ENCODE measurements at places on chromosomes 6 and 20.
A peak's percentile ranks its signal among the peaks of the same experiment; 100 is the strongest.

DNA sequence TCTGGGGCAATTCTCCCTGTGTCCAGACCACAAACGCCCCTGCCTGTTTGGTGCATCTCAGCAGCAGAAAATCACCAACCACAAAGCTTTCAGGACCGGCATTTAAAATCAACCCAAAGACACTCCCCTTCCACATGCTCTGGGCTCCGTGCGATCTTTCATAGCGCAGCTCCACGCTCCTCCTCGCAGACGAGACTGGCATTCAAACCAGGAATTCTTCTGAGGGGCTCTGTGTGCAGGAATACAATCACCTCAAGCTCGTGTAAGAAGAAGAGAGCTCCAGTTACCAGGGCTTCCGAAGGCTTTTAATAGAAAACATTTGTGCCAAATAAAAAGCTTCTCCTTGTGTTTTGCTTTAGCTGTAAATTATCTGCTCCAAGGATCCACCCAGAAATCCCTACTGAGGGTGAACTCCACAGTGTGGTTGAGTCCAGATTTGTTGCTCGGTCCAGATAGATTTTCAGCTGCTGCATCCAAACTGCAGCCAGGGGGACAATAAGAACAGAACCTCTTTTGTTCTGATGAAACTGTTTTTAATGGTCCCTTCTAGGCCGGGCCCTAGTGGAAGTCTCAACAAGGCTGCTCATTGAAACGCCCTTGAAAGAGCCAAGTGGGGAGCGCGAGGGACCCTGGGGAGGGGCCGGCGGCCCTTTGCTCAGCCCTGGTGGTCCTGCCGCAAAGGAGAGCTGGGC is 16.4 kb upstream of the BMP7 start:
- DNase-seq, result no peak

DNA sequence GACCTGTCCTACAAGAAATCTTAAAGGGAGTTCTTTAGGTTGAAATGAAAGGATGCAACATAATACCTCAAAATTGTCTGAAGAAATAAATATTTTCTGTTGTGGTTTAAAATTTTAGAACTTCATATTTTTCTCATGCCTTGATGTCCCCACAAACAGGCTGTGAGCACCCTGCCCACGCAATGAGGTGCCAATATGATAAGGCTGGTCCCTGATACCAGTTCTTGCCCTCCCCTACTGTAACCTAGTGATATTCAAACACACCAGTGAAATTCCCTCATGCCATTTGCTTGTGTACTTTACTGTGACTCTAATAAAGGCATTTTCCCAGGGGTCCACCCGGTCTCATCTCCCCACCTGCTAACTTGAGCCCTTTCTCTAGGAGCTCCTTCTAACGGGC is 67.3 kb upstream of the SIRPG start:
- DNase-seq, result no peak

GRCh38 chr6:169161572-169162167 is 92.0 kb downstream of the THBS2 start:
- DNase-seq, result no peak

DNA sequence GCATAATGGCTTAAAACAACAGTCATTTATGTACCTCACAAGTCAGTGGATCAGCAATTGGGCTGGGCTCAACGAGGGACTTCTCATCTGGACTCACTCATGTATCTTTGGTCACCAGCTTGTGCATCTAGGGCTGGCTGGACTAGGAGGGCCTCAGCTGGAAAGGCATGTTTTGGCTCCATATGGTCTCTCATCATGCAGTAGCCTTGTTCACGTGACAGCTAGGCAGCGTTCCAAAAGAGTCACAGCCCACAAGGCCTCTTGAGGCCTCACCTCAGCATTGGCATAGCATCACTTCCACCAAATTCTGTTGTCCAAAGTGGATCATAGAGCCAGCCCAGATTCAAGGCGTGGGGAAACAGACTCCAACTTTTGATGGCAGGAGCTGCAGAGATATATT is 110.1 kb downstream of the MAFB start:
- DNase-seq, result no peak

GRCh38 chr6:170376386-170377043 is 70.0 kb downstream of the FAM120B start:
- DNase-seq, result no peak

DNA sequence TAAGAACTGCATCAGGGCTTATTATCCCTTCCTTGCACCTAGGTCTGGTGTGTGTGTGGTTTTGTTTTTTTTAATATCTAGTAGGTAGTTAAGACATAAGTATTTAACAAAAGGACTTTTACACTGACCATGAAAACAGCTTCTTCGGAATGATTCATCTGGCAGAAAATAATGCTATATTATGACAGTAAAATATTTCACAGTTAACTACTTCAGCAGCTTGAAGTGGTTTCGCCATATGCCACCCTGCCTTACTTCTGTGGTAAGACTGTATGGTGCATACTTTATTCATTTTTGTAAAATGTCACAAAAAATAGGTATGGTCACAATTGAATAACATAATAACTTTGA is 858 bp upstream of the PTPRK start:
- no peak for DNase-seq

DNA sequence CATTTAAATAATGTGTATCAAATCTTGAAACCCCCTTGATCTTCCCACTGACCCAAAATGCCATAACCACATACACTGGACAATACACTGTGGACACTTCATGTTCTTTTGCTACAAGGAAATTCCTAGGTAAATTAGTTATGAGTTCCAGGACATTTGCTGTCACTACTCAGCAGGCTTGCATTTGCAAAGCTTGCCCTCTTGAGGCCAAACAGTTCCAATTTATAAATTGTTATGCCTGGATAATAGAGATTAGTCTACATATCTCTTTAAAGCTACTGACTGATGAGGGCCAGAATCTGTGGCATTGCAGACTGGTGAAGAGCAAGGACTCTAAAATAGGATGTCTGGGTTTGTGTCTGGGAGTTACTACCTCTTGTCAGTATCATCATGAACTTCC is 17.4 kb upstream of the RAB32 start:
- no peak for DNase-seq

- no peak for DNase-seq
Measured at GRCh38 chr6:160177220-160177619, 55.6 kb downstream of the SLC22A1 start.

DNA sequence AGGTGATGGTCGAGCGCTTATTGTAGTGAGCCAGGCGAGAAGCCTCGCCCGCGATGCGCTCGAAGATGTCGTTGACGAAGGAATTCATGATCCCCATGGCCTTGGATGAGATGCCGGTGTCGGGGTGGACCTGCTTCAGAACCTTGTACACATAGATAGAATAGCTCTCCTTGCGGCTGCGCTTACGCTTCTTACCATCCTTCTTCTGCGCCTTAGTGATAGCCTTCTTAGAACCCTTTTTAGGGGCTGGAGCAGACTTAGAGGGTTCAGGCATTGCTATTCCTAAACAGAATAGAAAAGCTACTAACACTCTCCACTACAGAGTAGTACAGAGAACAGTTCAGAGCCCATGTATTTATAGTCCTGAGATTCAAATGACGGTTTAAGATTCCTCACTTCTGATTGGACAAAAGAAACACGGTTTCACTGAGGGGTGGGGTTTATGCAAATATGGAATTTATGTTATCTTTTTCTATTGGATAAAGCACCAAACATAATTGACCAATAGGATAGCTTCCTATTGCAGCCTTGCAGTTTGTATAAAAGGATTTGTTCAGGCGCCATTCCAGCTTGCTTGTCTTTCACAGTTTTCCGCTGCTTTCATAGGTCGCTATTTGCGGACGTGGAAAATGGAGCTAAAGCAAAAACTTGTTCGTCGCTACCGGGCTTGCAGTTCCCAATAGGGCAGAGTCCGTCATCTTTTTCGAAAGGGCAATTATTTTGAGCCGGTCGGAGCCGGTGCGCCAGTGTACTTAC is 43.7 kb upstream of the HFE start:
- DNase-seq, result peak; percentile 62

DNA sequence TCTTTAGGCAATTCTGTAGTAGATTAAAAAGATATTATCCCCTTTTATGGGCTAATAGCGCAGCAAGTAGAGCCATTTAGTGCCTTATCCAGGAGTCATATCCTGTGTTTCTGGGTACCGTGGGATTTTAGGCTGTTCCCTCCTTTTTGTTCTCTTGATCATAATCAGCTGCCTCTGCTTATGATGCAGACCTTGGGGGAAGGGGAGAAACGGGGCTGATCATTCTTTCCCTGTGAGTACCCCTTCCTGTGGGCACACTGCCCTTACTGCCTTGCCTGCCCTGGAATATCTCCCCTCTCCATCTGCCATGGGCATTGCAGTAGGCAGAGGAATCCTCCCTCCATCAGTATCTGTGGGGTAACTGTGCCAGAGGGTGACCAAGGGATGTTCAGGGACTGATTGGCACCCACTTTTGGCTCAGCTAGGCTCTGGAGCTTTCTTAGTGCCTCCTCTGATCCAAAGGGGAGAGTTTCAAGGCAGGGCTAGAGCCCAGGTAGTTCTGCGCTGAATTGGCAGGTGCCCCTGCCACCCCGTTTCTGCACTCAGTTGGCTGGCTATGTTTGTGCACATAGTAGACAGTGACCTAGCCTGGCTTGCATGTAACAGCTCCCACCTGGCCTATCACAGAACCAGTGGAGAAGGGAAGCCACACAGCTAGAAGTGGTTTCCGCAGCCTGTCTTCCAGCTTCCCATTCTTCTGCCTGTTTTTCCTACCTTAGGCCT is 103.3 kb downstream of the FIG4 start:
- no peak for DNase-seq
